ENCODE measurements at places on chromosomes 2 and 18.

GRCh38 chr2:162368494-162368893 is 24.6 kb downstream of the GCA start:
- DNase-seq: no peak

DNA sequence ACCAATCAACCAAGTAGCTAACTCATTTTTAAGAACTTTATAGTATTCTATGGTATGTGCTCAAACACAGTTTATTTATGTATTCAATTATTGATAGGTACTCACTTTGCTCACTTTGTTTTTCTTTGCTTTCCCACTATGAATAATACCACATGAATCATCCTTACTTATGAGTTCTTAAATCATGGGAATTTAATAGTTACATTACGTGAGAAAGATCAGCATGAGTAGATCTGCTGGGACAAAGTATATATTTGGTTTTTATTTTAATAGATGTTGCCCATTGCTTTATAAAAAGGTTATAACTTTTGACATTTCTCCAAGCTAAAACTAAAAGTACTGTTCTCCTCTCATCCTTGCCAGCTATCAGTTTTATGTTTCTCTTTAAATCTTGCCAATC is 390.7 kb downstream of the LRATD1 start:
- DNase-seq: peak; percentile 35

- peak; percentile 71 for DNase-seq
These were observed 7.1 kb upstream of the DSG2 start for GRCh38 chr18:31490833-31491232.

DNA sequence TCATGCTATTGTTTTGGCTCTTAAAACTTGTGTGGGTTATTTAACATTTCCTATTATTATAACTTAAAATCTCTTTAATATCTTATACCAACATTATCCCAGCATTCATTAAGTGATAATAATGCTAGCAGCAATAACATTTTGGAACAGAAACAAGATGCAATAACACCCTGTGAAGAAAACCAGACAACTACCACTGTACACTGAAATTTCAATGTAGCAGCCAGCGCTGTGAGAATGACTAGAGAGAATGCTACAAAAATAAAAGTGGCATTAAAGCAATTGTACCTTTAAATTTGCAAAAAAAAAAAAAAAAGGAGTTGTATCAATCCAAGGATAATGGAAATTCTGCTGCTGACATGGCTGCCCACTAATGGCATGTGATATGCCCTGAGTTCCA is 269.9 kb downstream of the TTC32 start:
- no peak for DNase-seq

- DNase-seq: no peak
These were observed 78.1 kb upstream of the YWHAQ start for GRCh38 chr2:9708683-9709538.

- DNase-seq: no peak
These were observed 153.2 kb downstream of the HDAC4 start for GRCh38 chr2:239247401-239248245.

DNA sequence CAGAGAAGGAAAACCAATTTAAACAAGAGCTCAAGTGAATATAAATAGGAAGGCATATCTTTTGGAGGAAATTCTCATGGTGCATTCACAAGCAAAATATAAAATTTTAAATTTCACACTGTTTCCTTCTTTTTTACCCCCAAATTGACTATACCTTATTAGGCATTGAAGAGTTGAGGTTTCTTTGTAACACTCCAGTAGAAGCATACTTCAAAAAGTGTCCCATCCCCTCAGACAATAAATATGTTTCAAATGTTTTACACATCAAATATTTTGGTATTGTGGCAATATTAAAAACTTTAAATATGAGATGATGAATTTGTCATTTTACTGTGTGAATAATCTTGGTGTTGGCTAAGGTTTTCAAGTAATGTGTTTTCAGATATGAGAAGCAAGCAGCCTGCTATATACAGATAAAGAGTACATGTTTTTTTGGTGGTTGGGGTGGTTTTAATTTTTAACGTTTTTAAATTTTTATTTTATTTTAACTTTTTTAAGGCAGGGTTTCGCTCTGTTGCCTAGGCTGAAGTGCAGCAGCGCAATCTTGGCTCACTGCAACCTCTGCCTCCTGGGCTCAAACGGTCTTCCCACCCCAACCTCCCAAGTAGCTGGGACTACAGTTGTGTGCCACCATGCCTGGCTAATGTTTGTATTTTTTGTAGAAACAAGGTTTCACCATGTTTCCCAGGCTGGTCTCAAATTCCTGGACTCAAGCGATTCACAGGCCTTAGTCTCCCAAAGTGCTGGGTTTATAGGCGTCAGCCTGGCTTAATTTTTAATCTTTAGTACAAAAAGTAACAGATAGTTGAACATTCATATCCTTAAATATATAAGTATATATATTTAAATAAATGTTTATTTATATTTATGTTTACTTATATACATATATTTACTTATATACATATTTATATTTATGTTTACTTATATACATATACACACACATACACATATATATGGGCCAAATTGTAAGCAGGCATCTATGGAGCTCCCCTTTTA is 36.5 kb upstream of the DLX1 start:
- no peak for DNase-seq

DNA sequence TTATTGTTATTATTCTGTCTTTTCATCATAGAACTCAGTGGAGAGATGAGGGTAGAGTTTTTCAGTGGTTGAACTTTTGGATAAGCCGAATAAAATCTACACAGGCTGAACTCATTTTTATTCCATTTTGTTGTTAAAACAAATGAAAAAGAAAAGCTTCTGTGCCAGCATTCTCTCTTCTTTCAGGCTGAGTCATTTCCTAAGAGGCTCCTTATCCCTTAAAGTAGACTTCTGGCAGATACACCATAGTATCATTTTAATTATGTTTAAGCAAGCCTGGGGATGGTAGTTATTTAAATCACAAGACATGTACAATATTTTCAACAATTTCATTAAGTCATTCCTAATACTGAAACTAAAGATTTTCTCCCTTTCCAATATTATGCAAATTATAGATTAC is 1364.0 kb upstream of the NRXN1 start:
- no peak for DNase-seq

- no peak for DNase-seq
These were observed 183.0 kb downstream of the TCF4 start for GRCh38 chr18:55404832-55405465.

- DNase-seq: no peak
These were observed 219.6 kb downstream of the CYP26B1 start for GRCh38 chr2:71927757-71928715.

GRCh38 chr18:36675076-36675475 is 153.7 kb downstream of the TPGS2 start:
- no peak for DNase-seq

GRCh38 chr2:114442510-114442909 is at the start of gene DPP10:
TSS of gene DPP10 (plus strand) at chr2:114442641.
- DNase-seq: peak; percentile 5

GRCh38 chr2:157169889-157170288 is 87.6 kb upstream of the GALNT5 start:
- no peak for DNase-seq

DNA sequence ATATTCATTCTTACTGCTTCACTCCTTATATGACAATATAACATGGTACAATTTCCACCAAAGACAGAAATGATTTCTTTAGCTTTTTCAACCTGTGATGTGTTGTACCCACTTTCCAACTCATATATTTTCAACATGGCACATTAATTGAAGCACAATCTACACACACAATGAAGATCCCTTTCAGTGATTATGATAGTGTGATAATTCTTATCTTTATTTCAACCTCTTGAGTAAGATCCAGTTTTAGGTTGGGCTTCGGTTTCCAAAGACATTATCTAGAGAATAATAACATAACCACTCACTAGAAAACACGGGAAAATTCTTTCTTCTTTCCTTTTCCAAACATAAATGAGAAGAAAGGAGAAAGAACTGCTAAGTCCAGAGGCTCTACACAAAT is 3.4 kb upstream of the DSG3 start:
- DNase-seq: no peak

- no peak for DNase-seq
These were observed 21.2 kb downstream of the AMER3 start for GRCh38 chr2:130776550-130776949.

- DNase-seq: peak; percentile 72
These were observed 426.9 kb downstream of the CDH2 start for GRCh38 chr18:27750014-27750413.

- no peak for DNase-seq
These were observed 448 bp downstream of the IMPA2 start for GRCh38 chr18:11981543-11982366.

DNA sequence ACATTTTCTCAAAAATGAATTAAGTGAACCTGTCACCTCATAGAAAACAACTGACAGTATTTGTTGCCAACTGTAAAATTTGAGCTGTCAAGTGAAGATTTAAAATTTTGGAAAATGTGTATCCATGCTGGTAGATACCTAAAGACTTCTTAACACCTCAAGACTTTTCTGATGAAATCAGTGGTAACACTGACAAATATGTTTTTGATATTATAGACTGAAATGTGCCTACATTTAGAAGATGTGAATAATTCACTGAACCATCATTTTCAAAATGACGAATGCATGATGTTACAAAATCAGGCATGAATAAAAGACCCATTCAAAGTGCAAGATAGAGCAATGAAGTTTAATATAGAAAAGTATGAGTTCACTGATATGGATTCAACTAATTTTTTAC is 51.5 kb upstream of the ASPRV1 start:
- DNase-seq: no peak

- no peak for DNase-seq
These were observed 35.4 kb downstream of the BABAM2 start for GRCh38 chr2:27925766-27926472.

GRCh38 chr2:207073801-207074678 is 91.7 kb downstream of the KLF7 start:
- DNase-seq: peak; percentile 40

DNA sequence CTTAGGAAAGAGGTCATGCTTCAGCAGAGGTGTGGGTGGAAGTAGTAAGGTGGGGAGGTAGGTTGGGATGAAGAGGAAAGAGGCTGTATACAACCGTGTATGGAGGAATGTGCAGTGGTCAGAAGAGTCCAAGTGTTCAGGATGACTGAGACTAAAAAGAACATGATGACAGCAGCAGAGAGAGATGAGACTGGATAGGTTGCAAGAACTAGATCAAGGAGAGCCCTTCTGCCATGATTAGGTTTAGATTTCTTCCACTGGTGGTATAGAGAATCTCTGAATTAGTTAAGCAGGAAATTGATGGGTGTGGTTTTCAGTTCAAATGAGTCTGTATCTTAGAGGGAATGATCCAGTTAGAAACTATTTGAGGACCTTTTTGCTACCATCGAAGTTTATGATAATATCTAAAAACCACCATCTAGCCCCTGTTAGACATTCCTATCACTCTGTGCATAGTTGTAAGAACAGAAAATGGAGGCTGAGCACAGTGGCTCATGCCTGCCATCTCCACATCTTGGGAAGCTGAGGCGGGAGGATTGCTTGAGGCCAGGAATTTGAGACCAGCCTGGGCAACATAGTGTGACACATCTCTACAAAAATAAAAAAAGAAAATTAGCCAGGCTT is 221.0 kb downstream of the LTBP1 start:
- no peak for DNase-seq

- DNase-seq: no peak
These were observed 57.1 kb upstream of the GPR45 start for GRCh38 chr2:105184420-105184819.

- DNase-seq: no peak
These were observed 163.5 kb upstream of the SOX11 start for GRCh38 chr2:5528706-5529105.

- no peak for DNase-seq
These were observed 3.3 kb upstream of the WNT6 start for GRCh38 chr2:218856167-218856895.

GRCh38 chr2:157181234-157181633 is 76.3 kb upstream of the GALNT5 start:
- peak; percentile 42 for DNase-seq

DNA sequence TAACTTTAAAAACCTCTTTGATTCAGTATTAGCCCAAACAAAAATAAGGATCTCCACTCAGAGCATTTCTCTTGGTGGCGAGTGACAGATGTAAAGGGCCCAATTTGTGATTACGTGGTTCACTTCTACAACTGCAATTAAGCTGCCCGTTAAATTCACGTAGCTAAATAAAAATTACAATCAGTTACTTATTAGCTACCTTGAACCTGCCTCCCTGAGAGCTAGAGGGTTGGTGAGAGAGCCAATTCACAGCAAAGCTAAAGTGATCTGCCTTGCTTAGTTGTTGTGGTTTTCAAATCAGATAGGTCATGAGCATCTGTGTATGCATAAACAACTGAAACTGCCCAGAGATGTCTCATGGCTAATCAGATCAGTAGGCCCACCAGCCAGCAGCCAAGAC is 156.7 kb downstream of the RNF152 start:
- DNase-seq: no peak

GRCh38 chr2:150549381-150549780 is 61.9 kb upstream of the RND3 start:
- peak; percentile 71 for DNase-seq

- DNase-seq: no peak
These were observed 33.6 kb downstream of the LYPD6 start for GRCh38 chr2:149363958-149364357.
